Coronary artery (tissue), 2 donors: ENCODE measurements at places on chromosomes 11 and 22.
A peak's percentile ranks its signal among the peaks of the same experiment; 100 is the strongest.

- DNase-seq = peak; percentile 95
These were observed 77.1 kb upstream of the MTMR2 start for GRCh38 chr11:96001037-96001436.

GRCh38 chr22:45966320-45966894 lies 10.6 kb downstream of the WNT7B start:
- no peak for DNase-seq

DNA sequence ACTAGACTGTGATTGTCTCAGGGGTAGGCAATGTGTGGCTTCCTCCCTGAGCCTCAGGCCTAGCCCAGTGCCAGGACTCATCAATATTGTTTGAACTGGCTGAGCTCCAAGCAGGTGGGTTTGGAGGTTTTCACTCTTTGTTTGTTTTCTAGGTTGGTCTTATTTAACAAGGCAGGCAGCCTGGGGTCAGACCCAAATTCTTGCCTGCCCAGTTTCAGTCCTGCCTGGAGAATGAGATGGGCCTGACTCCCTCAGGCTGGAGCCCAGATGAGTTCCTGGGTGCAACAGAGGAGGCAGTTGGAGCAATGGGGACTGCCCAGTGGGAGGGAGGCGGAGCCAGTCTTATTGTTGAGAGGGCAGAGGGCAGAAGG lies 28.3 kb upstream of the TP53I11 start:
- DNase-seq = no peak

DNA sequence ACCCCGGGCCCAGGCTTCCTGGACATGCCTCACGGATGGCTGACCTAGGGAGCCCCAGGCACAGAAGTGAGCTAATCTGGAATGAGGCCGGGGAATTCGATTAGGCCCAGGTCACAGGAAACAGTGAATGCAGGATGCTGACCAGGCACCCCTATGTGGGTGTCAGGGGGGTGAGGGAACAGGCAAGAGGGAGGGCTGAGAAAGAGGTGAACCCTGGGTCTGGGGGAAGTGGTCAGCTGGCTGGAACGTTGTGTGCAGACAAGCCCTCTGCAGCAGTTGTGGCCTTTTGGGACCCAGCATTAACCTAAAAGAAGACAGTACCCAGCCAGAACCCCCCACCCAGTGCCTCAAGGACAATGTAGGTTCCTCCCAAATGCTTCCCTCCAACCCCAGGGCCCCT lies 8.1 kb downstream of the SERHL2 start:
- DNase-seq = no peak

DNA sequence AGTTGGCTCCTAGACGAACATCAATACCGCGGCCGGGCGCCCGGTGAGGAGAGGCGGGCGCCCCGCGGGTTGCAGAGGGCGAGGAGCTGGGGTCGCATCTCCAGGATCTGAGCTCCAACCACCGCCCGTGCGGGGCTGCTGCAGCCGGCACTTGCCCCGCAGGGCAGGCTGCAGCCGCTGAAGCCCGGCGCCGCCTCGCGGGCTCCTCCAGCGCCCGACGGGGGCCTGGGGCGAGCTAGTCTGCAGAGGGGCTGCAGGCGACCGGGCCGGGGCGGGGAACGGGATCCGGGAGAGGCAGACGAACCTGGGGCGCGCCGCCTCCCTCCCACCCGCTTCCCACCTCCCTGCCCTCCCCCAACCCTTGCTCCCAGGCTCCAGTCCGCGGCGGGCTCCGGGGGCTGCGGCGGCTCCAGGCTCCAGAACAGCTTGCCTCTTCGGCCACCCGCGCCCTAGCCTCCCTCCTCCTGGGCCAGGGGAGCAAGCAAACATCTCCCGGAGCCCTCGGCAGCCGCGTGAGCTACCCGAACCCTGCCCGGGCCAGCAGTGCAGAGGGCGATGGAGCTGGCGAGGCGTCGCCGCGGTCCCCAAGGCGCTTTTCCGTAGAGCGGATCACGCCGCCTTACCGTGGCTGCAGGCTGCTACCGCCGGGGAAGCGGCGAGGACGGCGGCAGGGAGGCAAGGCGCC lies 802 bp downstream of the TENM4 start:
- peak; percentile 75 for DNase-seq

DNA sequence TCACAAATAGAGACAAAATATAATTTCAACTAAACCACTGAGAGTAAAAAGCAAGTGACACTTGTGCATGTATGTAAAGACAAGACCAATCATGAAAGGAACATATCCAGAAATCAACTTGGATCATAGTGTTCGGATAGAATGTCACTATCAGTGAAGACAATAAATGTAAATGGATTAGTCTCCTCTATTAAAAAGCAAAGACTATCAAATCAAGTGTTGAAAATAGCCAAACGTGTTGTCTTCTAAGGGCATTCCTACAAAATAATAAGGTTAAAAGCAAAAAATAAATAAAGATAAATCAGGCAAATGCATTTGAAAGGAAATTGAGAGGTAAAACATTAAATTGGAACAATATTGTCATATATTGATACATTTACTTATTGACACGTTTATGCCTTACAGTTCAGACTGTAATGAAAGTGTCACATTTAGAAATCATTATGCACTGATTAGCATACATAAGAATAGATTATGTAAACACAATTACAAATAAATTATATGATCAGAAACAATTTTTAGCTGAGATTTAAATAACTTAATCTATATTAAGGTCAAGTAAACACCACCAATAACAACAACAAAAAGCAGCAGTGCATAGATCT lies 1100.1 kb downstream of the BRD1 start:
- no peak for DNase-seq

DNA sequence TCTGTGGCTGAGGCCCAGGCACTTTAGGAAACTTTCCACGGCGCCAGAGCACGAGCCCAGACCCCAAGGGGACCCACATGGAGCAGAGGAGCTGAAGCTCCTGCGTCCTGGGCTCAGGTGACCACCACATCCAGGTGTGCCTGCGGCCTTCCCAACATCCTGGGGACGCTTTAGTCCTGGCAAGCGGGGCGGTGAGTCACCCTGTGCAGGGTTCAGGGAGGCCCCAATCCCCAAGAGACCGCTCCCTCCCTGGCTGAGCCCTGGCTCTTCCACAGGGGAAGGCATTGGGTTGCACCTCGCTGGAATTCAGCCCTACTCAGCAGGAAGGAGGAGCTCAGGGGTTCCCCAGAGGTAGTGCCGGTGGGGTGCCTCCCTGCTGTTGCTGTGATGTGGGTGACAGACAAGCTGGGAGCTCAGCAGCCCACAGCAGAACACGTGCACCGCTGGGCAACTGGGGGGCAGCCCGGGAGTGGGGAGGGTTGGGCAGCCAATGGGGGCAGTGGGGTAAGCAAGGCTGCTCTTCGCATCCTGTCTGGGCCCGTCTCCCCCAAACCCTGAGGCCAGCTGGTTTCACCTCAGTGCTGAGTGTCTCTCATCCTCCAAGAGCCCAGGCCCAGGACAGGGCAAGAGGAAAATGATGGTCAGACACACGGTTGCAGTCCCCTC lies 802.8 kb downstream of the BRD1 start:
- no peak for DNase-seq

GRCh38 chr22:41038732-41039131 lies 53.7 kb upstream of the EP300 start:
- no peak for DNase-seq

GRCh38 chr22:41178425-41178975 lies 26.6 kb upstream of the L3MBTL2 start:
- no peak for DNase-seq

DNA sequence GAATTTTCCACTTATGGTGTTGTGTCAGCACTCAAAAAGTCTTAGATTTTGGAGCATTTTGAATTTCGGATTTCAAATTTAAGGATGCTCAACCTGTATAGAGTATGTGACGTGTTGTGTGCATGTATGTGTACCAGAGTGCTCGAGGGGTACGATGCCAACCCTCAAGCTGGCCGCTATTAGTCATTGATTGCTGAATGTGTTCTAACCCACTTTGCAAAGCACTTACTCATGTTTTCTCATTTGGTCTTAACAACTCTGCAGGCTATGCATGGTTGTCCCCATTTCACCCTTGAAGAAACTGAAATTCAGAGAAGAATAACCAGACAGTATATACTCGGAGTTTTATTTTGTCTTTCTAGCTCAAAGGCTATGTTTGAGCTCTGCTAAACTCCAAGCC lies 196.4 kb upstream of the TENM4 start:
- no peak for DNase-seq

GRCh38 chr11:27701355-27702105 lies 1.3 kb upstream of the BDNF start:
- DNase-seq = no peak

- DNase-seq = no peak
These were observed 23.6 kb upstream of the RNASEH2C start for GRCh38 chr11:65744026-65744698.

DNA sequence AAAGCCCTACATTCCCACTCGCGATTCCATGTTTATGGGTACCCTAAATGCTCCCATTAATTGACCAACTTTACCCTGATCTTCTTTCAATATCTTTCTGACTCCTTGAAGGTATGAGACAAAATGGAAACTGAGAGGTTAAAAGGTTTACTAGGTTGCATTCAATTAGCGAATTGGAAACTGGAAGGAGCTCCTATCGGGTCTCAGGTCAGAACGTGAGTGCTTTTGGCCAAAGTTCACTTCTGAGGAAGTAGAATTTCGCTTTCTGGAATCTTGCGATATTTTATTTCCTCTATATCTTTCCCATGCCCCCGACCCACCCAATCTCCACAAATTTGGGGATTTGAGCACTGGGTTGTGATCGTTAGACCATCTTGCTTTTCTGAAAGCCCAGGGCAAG lies 2.6 kb downstream of the EHF start:
- DNase-seq = no peak

DNA sequence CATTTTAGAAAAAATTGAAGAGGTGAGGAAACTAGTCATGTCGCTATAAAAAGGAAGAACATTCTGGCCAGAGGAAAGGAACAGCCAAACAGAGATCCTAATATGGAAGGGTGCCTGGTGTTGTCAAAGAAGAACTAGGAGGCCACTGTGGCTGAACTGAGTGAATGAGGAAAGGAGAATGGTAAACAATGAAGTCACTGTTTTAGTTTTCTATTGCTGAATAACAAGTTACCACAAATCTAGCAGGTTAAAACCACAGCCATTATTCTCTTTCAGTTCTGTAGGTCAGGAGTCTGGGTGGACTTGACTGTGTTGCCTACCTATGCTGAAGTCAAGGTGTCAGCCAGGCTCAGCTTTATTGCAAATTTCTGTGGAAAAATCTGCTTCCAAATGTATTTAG lies 549.3 kb upstream of the CCDC90B start:
- no peak for DNase-seq

- DNase-seq = no peak
These were observed 1.4 kb upstream of the KREMEN1 start for GRCh38 chr22:29071261-29072045.

GRCh38 chr11:127071606-127072005 lies 71.0 kb upstream of the KIRREL3 start:
- no peak for DNase-seq

DNA sequence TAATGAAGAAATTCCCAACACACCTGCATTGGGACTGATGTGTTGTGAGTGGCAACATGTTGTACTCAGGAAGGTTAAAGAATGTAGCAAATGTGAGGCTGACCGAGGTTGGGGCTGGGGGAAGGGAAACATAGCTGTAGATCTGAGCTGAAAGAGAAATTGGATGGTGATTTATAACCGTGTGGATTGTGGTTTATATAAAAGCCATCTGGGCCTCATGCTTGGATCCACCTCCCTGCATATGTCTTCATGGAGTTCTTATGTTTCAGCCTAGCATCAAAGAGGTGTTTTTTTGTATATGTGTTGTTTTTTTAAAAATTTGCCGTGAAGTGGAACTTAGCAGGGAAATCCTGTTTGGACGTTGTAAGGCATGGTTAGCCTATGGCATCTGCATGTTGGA lies 141.3 kb downstream of the NAV2 start:
- DNase-seq = no peak

- DNase-seq = no peak
These were observed 7.6 kb downstream of the BAD start for GRCh38 chr11:64276653-64277431.

DNA sequence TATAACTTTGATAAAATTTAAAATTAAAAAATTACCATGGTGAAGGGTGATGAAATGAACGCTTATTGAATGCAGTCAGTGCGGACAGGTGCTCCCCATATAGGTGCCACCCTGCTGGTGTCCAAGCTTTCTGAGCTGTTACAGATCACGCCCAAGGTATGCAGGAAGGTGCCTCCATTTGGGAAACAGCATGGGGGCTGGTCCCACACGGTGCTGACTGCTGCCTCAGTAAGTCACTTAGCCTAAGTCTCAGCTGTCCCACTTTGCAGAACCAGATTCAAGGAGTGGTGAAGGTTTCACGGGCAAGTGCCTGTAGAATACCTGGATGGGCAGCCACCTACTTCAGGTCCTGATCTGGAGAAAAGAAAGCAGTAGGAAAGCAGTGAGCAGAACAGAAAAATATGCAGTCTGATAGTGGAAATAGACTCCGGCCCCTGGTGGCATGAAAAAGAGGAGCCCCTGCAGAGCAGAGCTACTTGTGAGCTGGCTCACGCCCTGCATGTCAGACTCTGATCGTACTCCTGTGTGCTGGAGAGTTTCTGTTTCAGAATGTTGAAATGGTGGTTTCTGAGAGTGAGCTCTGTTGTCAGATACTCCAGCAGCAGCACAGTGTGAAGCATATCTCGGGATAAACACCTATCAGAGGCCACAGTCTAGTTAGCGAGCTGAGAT lies 33.2 kb downstream of the ADORA2A start:
- no peak for DNase-seq

DNA sequence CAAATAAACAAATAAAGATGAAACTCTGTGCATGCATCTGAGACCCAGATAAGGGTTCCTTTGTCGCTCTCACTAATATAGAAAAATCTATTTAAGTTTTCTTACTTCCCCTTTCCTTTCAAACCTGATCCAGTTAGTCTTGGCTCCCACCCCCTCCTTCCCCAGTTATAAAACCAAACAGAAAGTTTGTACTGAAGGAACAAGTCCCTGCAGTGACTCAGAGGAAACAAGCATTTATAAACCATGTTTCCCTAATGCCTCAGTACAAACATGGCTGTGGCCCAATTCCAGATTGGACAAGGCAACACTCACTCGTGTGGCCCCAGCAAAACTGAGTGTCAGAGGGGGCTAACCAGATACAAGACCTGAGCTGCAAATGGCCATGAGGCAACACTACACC lies 65.5 kb upstream of the ARHGAP20 start:
- DNase-seq = no peak

- peak; percentile 67 for DNase-seq
These were observed 14.5 kb downstream of the DCHS1 start for GRCh38 chr11:6640985-6641701.

- no peak for DNase-seq
These were observed 1.6 kb upstream of the FBXO3 start for GRCh38 chr11:33775832-33776470.

- DNase-seq = no peak
These were observed 21.9 kb upstream of the NFRKB start for GRCh38 chr11:129917231-129917630.

GRCh38 chr22:20567371-20567847 lies 60.0 kb downstream of the MED15 start:
- no peak for DNase-seq

GRCh38 chr11:19816040-19816439 lies 103.4 kb downstream of the NAV2 start:
- peak; percentile 82 for DNase-seq
